ENCODE measurements at places on chromosomes 1 and 21.

DNA sequence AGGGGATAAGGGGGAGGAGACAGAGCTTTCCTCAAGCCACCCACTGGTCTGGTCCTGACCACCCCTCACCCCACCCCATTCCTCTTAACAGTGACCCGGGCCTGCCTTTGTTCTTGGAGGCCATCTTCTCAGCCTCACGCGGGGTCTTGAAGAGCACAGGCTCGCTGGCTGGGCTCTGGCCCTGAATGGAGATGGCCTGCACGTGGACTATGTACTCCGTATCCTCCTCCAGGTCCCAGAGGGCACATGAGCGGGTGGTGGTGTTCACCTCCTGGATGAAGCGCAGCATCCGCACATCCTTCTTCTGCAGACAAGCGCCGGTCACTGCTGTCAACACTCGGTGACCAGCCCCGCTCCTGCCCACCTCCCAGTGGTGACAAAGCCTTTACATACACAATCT, 2.6 kb downstream of the FNDC5 start:
- DNase-seq: no peak

DNA sequence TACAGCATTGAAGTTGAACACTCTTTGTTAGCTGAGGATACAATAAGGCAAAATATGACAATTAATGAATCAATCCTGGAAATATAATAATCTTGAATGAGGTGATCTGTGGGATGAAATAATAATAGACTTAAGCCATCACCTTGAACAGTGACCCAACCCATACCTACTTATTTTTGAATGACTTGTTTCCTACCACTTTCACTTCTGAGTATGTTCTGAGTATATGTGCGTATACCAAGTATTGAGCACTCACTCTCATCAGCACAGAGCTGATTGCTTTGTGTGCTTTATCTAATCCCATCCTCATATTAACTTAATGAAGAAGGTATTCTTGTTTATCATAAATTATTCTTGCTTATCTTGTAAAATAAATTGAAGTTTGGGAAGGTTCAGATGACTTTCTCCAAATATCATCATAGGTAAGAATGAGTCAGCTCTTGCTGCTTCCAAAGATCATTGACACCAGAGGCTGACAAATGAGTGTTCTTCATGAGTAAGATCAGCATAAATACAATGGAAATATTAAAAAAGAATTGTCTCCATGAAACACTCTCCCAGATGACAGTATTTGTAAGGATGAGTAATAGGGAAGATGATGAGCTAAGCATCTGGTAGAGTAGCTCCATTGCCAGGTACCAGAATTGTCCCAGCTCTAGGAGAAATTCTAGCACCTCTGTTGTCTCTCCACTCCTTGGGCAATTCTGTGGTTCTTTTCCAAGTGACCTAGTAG, 198.1 kb upstream of the KIAA0040 start:
- no peak for DNase-seq

- DNase-seq: no peak
Observed at GRCh38 chr1:115266729-115267421, 71.2 kb downstream of the NGF start.

- DNase-seq: no peak
Observed at GRCh38 chr1:76210160-76210559, 135.6 kb downstream of the ST6GALNAC3 start.

GRCh38 chr1:12333036-12333785, 103.4 kb downstream of the VPS13D start:
- DNase-seq: no peak

GRCh38 chr1:212637902-212638301, 29.3 kb downstream of the ATF3 start:
- no peak for DNase-seq
